Stimulated activated CD4-positive, alpha-beta T cell treated with anti-CD3 and anti-CD28 coated beads, Interleukin-1b, Interleukin-23, amount 100 ng/mL, for 24 hours (primary cell): ENCODE measurements at places on chromosomes 2 and 18.

- no peak for DNase-seq
These were observed 37.8 kb downstream of the MBD5 start for GRCh38 chr2:148058641-148059040.

GRCh38 chr18:68803356-68803755 is 5.5 kb downstream of the CCDC102B start:
- no peak for DNase-seq

GRCh38 chr2:132279344-132279743 is 117.6 kb upstream of the ANKRD30BL start:
- no peak for DNase-seq

DNA sequence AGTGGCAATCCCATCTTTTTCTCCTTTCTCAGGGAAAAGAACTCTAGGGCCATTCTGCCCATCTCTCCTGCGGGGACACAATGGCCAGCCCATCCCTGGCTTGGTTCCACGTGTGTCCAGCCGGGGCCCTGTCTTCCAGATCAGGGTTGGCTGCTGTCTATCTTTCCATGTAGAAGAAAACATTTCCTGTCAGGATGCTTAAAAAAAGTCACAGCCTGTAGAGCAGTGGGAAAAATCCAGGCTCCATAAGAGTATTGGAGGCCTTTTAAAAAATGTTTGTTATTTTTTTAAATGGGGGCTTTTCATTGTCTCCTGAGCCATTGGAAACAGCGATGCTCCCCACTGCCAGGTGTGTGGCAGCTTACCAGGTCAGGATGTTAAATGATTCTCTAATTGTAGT is 105.6 kb downstream of the TGFA start:
- DNase-seq, result no peak
